Mesothelial cell of epicardium (in vitro differentiated cells): ENCODE measurements at places on chromosomes 5 and 9. TPM values are rescaled to one million over a fixed set of nuclear protein-coding genes. Genes with fewer than 3 reads are reported as not detected.
A peak's percentile ranks its signal among the peaks of the same experiment; 100 is the strongest.

DNA sequence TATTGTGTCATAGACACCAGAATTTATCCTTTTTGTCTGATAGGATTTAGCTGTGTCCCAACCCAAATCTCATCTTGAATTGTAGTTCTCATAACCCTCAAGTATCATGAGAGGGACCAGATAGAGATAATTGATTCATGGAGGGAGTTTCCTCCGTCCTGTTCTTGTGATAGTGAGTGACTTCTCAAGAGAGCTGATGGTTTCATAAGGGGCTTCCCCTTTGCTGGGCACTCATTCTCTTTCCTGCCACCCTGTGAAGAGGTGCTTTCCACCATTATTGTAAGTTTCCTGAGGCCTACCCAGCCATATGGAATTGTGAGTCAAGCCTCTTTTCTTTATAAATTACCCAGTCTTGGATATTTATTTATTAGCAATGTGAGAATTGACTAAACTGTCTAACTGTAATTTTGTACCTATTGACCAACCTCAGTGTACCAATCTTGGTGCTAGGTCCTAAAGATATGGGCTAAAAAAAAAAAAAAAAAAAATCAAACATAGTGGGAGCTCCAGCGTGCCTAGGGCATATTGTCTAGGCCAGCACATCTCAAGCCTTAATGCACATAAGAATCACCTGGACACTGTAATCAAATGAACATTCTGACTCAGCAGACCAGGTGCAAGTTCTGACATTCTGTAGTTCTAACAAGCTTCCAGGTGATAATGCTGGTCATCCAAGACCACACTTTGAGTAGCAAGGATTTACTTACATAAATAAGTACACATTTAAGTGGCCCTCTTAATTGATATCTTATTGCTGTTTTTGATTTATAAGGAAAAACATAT, 30.5 kb downstream of the ST8SIA4 start:
- no peak for DNase-seq
- H3K36me3 ChIP-seq: no peaks in the 10 kb centered on the region
- no peak overlapping the region for H3K4me3 ChIP-seq
- no peak overlapping the region for H3K27ac ChIP-seq

- DNase-seq: no peak
- no peaks in the 10 kb centered on the region for H3K27me3 ChIP-seq
- peaks cover 32% of the 10 kb centered on the region for H3K4me1 ChIP-seq
- H3K36me3 ChIP-seq: no peaks in the 10 kb centered on the region
These were observed 41.6 kb upstream of the CD180 start for GRCh38 chr5:67238191-67238590.

GRCh38 chr5:156019130-156019529, 307.8 kb upstream of the SGCD start:
- no peaks in the 10 kb centered on the region for H3K36me3 ChIP-seq
- DNase-seq: no peak
- no peak overlapping the region for H3K27ac ChIP-seq

DNA sequence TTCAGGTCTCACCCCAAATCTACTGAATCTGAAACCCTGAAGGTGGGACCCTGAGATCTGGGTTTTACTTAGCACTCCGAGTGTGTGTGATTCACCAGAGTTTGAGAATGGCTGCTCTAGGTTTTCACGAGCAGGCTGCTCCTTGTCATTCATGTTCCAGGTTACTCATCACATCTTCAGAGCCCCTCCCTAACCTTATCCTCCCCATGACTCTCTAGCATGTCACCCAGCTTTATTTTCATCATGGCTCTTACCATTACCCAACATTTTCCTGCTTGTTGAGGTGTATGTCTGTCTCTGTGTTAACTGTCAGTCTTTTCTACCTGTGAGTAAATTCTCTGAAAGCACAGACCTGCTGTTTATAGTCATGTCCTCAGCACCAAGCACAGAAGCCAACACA, 319.2 kb downstream of the NSG2 start:
- H3K36me3 ChIP-seq: peaks cover 4% of the 10 kb centered on the region
- no peak overlapping the region for H3K27ac ChIP-seq
- H3K27me3 ChIP-seq: no peaks in the 10 kb centered on the region
- no peaks in the 10 kb centered on the region for H3K4me1 ChIP-seq

The CD74 gene
- 16.1 to 17.1 TPM (median 16.9 TPM) in 3 replicates for total RNA-seq

DNA sequence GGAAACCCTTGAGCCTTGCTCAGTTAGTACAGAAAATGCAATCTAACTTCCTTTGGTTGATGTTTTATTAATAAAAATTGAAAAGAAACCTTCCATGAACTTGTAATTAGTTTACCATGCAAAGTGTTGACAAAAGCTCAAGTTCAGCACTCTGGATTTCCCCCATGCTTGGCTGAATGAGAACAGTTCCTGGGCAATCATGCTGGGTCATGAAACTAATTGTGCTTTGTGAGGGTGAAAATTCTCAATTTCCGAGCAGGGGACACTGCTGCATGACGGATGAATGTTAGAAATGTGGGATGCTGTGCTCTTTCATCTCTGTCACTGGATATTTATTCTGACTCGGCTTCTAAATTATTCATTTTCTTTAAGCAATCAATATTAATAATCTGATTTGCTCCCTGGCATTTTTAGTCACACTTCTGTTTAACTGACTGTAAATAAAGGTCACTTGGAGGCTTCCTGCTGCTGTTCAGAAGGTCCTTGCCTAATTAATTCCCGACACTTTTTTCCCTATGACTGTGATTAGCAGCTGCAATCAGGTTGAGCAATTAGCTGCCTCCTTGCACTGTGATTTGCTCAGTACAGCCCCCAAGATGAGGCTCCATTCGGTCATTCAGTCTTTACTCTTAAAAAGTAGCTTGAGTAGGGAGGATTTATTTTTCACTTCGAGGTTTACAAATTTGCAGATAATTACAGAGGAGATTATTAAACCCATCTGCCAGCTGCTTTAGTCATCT, 678.1 kb upstream of the ZNF608 start:
- no peak overlapping the region for H3K27ac ChIP-seq
- H3K4me1 ChIP-seq: no peaks in the 10 kb centered on the region
- peaks cover 10% of the 10 kb centered on the region for H3K27me3 ChIP-seq
- no peak for DNase-seq

The PLAC8L1 gene
- total RNA-seq: 2.3 to 4.2 TPM (median 2.6 TPM) in 3 replicates

DNA sequence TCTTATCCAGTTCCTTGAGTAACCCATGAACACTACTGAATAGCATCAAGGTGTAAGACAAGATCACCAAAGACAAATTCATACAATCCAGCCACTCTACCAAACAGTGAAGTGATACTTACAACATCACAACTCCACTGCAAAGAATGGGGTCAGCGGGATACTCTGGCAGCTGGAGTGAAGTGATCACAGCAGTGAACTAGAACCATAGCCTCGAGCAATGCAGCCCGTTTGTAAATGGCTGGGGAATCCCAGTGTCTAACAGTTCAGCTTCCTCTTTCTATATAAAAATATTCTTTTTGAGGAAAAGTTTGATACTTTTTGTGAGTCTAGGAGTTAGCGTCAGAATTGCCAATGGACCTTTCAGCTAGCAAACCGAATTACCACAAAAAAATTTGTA, 515.2 kb downstream of the ZNF608 start:
- H3K27ac ChIP-seq: peak overlapping the region; percentile 66
- no peaks in the 10 kb centered on the region for H3K27me3 ChIP-seq
- H3K4me3 ChIP-seq: no peak overlapping the region
- H3K4me1 ChIP-seq: peaks cover 57% of the 10 kb centered on the region

The BARHL1 gene
- 0.11 to 0.18 TPM in 2 of 3 replicates, not detected in the other for total RNA-seq

DNA sequence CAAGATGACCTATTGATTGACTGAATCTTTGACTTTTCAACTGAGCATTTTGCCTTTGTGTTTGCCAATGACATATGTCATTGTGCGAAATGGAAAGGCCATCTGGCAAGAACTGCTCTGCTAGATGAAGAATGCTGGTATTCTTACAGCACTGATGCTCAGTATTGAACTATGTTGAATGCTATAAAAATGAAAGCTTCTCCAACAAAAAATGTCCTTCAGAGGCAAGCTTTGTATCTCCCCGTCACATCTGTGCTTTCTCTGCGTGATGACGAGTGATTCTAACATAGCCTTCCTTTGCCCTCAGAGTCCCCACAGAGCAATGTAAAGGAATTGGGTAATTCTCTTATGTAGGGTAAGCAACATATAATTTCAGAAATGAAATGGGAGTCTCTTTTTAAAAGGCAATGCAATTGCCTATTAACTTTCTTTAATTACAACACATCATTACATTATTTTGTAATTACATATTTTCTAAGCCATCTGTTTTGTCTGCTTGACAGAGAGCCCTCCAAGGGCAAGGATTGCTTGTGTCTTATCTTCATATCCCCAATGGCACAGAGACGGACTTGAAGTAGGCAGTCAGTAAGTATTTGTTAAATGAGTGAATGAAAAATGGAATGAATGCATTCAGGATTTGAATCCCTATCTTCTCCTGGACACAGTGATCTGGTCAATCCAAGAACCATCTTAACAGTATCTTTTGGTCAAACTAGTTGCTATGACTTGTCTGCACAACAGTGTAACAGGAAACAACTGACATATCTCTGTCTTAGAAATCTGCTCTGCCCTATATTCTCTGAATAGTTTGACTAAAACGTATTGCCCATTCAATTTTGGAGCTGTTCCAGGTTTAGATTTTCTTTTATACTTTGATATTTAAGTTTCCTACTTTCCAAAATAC, 46.1 kb downstream of the ENC1 start:
- H3K27me3 ChIP-seq: no peaks in the 10 kb centered on the region
- no peaks in the 10 kb centered on the region for H3K36me3 ChIP-seq
- DNase-seq: no peak
- peak overlapping the region; percentile 96 for H3K27ac ChIP-seq
- H3K4me3 ChIP-seq: no peak overlapping the region

DNA sequence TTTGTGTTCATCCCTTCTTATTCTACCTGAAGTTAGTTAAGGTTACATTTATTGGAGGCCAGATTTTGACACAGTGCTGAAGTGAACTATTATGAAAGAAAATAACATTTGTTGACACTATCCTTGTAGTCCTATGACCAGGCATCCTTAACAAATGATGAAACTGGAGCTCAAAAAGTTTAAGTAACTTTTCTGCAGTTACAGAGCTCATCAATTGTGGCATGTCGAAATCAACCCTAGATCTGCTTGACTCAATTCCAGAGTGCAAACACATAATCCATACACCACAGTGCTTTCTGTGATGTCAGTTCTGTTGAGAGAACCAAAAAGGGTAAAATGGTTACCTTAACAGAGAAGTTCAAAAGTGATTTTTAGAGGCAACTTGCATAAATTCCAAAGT, 28.6 kb downstream of the KCNN2 start:
- H3K4me1 ChIP-seq: peaks cover 2% of the 10 kb centered on the region
- no peak overlapping the region for H3K27ac ChIP-seq
- DNase-seq: no peak
- H3K4me3 ChIP-seq: no peak overlapping the region
- no peaks in the 10 kb centered on the region for H3K36me3 ChIP-seq

The GABRA1 gene
- total RNA-seq: not detected in 3 replicates

DNA sequence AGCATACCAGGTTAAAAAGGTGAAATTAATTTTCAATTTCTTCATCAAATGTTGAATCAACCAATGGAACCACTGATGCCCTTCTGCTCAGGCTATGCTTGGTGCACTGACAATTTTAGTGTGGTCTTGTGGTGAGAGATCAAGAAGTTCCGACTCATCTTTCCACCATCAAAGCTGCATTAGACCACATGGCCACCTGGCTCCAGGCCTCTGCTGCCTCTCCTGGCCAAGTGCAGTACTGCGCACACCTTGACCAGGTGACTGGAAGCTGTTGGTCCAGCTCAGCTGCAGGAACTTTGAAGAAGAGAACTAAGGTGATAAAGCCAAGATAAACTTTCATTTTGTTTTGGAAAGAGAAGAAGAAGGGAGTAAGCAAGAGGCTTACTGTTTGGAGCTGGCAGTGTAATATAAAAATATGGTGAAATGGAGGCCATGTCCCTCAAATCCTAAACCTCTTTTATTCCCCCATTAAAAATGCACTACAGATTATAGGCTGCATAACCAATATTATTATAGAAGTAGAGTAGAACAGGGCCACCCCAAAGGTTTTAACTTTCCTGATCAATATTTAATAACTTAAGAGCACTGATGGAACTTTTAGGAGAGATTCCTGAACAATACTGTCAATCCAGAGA, 315.5 kb upstream of the C9orf72 start:
- no peak overlapping the region for H3K4me3 ChIP-seq
- no peaks in the 10 kb centered on the region for H3K27me3 ChIP-seq
- H3K27ac ChIP-seq: no peak overlapping the region
- H3K36me3 ChIP-seq: no peaks in the 10 kb centered on the region

- H3K4me3 ChIP-seq: no peak overlapping the region
- H3K27me3 ChIP-seq: no peaks in the 10 kb centered on the region
These were observed 1114.9 kb upstream of the C9orf72 start for GRCh38 chr9:28688172-28688571.

GRCh38 chr9:92432350-92432749, 8.1 kb upstream of the OMD start:
- no peak for DNase-seq
- H3K36me3 ChIP-seq: no peaks in the 10 kb centered on the region
- no peaks in the 10 kb centered on the region for H3K27me3 ChIP-seq
- H3K4me1 ChIP-seq: peaks cover 5% of the 10 kb centered on the region

DNA sequence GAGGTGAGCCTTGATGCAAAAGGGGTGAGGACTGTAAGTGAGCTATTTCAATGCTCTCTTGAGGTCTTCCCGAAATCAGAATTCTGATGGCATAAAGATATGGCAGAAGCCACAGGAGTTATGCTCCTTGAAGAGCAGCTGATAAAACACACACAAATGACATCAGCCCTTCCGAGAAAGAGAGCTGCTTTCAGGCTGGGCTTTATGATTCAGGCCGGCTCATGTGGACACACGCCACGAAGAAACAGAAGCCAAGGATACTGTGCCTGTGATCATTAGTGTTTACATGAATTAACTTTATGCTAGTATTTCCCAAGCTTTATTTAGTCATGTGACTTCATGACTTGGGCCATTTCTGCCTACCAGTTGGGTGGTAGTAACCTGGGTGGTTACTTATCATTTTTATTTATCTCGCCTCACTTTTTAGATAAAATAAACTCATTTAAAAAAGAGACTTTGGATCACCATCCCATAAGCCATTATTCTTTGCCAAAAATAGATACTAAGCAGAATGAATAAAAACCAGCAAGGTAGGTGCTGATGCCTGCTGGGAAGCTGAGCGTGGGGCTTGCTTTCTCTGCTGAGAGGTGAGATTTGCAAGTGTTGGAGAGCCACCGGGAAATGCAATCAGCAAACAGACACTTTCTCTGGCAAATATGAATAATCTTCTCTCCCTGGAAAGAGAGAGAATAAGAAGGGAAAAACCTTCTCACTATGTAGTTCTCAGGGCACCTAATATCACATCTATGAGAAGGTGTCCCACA, 73.0 kb upstream of the SLC25A51 start:
- no peak for DNase-seq
- peaks cover 21% of the 10 kb centered on the region for H3K36me3 ChIP-seq
- H3K4me3 ChIP-seq: no peak overlapping the region
- no peaks in the 10 kb centered on the region for H3K27me3 ChIP-seq
- H3K4me1 ChIP-seq: peaks cover 25% of the 10 kb centered on the region

GRCh38 chr5:122009436-122009835, 47.7 kb downstream of the SRFBP1 start:
- H3K27me3 ChIP-seq: no peaks in the 10 kb centered on the region
- no peaks in the 10 kb centered on the region for H3K36me3 ChIP-seq
- DNase-seq: no peak
- no peak overlapping the region for H3K27ac ChIP-seq
- no peak overlapping the region for H3K4me3 ChIP-seq
